Activated T-cell treated with anti-CD3 and anti-CD28 coated beads, Interleukin-2, amount 50 U/mL, for 24 hours (primary cell): ENCODE measurements at places on chromosomes 11 and 22.

GRCh38 chr11:72932132-72932570, 117.9 kb downstream of the ATG16L2 start:
- DNase-seq: no peak

DNA sequence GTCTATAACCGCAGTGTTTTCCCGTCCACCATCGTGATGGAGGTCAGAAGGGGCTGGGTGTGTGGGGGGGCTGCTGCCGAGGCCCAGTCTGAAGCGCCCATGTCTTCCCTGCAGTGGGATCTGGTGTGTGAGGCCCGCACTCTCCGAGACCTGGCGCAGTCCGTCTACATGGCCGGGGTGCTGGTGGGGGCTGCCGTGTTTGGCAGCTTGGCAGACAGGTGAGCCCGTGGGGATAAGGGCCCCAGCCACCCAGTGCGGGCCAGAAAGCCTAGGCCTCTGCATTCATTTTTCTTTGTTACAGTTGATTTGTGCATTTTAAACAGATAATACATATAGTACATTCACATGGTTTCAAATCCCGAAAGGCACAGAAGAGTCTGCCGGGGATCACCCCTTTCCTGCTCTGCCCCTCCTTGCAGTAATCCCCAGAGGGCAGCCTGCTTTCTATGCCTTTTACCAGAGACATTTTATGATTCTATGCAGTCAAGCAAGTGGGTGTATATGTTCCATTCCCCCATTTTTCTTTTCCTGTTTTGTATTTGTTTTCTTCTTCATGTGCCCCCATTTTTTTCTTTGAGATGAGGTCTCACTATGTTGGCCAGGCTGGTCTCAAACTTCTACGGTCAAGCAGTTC, 32.6 kb downstream of the CAPN1 start:
- DNase-seq: no peak

DNA sequence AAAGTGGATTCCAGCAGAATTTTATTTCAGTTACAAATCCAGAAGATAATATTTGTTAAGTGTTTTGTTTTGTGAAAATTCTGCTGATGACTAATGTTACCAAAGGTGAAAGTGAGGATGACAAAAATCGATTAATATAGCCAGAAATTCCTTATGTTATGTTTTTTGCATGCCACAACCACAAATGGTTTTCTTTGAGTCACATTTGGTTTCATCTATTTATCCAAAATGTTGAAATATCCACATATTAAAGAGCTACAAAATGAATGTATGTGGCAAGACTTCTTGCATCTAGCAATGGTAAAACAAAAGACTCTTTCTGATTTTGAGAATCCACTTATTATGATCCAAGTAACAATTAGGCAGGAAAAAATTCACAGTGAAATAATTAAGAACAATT, 150.1 kb upstream of the LRRC4C start:
- DNase-seq: no peak

DNA sequence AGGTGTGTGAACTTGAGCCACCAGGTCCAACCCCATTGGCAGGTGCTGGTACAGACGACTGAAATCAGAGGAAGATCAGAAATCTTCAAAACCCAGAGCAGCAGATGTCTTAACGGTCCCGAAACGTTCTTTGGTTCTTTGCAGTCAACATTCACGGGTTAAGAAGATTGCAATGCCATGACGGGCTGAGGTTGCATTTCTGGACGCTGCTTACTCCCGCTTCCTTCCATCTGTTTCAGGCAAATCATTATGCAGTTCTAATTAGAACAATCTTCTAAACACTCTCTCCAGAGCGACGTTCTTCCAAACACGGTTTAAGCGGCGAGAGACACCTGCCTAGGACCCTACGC, 492 bp upstream of the LUZP2 start:
- DNase-seq: no peak

GRCh38 chr11:92766698-92767097, 202.8 kb upstream of the MTNR1B start:
- no peak for DNase-seq

- DNase-seq: no peak
Measured at GRCh38 chr22:47276991-47277390, 514.5 kb downstream of the TBC1D22A start.

- DNase-seq: no peak
Measured at GRCh38 chr11:42647993-42648392, 663.8 kb upstream of the API5 start.

- DNase-seq: no peak
Measured at GRCh38 chr11:35420371-35420770, 1.0 kb upstream of the SLC1A2 start.

DNA sequence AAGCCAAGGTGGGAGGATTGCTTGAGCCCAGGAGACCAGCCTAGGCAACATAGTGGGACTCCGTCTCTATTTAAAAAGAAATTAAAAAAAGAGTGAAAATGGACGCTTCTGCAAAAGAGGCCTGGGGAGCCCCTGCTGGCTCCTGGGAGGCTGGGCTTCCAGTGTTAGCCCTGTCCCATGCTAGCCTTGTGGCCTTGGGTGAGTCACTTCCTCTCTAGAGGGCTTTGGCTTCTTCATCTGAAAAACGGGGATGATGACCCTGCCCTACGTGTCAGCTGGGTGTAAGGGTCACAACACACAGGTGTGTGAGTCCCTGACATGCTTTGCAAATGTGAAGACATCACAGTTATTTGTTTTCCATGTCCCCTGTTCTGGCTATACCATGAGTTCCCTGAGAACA, 32.8 kb downstream of the FAM227A start:
- no peak for DNase-seq

DNA sequence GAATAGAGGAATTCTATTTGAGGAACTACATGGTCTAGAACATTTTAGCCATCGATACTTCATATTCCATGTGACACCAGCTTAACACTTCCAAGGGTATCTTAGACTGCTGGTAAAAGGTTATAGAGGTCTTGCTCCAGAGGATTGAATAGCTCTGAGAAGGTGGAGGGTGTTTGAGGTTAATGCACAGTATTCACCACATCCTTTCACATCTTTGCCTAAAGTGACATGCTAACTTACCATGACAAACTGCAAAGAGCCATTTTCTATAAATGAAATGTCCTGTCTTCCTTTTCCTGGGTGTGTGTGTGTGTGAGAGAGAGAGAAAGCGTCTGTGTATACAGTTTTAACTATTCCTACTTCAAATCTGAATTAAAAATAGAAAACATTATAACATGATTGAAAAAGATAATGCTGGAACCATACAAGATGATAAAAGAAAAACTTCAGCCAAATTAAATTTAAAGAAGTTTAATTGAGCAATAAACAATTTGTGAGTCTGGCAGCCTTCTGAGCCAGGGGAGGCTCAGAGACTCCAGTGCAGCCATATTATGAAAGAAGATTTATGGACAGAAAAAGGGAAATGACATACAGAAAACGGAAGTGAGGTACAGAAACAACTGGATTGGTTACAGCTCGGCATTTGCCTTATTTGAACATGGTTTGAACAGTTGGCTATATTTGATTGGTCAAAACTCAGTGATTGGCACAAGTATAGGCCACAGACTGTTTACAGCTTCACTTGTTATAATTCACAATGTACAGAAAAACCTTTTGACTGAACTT, 320.9 kb upstream of the CCDC179 start:
- DNase-seq: no peak
